ENCODE measurements at places on chromosomes 5 and 9.

DNA sequence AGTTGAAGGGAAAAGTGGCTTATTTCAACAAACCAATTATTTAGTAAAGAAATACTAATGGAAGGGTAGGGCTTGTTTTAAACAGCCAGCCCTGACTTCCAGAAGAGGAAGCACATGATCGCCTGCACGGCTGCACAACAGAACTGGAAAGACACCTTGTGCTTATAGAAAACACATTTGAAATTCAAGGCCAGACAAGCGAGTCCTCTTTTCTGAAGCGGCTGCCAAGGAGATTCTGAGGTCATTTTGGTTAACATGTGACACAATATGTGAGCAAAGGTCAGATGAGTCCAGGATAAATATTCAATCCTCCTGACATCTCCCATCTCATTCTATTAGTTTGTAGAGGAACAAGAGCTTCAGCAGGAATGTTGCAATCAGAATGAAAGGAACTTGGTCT, 461.4 kb upstream of the ST8SIA4 start:
- DNase-seq, result no peak

GRCh38 chr5:67215519-67216471, 19.2 kb upstream of the CD180 start:
- peak; percentile 86 for DNase-seq

DNA sequence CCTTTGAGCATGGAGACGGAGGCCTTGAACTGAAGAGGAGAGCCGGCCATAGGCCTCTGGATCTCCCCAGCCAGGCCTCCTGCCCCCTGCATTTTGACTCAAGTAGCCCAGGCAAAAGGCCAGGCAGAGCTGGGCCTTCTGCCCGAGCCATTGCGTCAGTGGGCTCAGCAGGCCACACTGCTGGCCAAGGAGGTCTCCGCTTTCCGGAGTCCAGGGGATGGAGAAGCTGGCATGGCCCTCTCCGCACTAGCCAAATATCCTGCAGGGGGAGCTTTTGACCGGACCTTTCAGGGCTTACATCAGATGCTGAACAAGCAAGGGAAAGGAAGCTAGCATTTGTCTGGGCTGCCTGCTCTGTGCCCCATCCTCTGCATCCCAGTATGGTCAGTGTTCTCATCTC, 386.8 kb downstream of the TRIM36 start:
- DNase-seq, result no peak

DNA sequence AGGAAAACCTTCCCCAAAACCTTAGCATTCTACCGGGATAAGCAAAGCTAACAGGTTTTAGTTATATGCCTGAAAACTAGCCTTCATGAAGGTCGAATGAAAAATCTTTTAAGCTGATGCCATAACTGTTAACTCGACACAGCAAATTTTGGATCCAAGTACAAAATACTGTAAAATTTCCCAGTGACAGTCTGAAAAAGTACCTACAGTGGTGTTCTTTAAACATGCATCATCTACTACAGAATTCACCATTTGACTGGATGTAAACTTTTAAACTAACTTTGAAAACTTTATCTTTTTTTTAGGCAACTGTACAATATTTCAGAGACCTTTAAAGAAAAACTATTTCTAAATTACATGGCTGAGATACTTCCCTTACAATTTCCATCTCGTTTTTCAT, 791 bp downstream of the RAPGEF6 start:
- DNase-seq, result no peak

GRCh38 chr9:111065414-111065813, 27.1 kb upstream of the LPAR1 start:
- no peak for DNase-seq

GRCh38 chr5:16866273-16866672, 69.8 kb downstream of the MYO10 start:
- no peak for DNase-seq

- DNase-seq, result peak; percentile 91
Measured at GRCh38 chr5:147483961-147484707, 25.7 kb downstream of the DPYSL3 start.

- no peak for DNase-seq
Measured at GRCh38 chr5:76457674-76458485, 54.8 kb downstream of the IQGAP2 start.

DNA sequence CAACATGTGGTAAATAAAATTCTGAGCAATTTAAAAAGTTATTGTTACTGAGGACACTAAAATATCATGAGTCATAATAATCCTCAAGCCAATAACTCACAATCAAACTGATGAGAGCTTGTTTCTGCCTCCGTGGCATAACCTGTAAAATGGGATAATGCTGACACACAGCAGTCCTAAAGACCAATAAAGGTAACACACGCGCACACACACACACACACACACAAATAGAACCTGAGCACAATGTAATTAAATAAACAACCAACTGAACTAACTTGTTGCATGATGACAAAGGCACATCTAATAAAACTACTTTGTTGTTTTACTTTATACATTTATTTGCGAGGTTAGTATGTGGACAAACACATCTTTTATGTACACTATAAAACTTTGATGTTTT, 358.2 kb downstream of the BNC2 start:
- DNase-seq, result no peak

DNA sequence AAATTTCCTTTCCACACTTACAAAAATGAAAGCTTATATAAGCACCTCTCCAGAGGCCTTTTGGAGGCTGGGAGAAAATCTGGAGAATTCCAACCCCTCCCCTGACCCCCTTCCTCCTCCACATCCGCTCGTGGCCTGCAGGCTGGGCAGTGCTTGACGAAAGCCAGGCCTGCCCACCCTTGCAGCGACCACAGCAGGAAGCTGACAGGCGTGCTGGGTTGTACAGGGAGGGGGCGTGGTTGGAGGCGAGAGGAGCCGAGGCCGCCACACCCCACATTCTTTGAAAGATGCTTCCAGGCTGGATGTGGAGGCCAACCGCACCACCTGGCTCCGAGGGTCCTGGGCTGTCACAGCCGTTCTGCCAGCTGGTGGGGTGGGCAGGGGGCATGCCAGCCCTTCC, 47.8 kb upstream of the IER5L start:
- no peak for DNase-seq

DNA sequence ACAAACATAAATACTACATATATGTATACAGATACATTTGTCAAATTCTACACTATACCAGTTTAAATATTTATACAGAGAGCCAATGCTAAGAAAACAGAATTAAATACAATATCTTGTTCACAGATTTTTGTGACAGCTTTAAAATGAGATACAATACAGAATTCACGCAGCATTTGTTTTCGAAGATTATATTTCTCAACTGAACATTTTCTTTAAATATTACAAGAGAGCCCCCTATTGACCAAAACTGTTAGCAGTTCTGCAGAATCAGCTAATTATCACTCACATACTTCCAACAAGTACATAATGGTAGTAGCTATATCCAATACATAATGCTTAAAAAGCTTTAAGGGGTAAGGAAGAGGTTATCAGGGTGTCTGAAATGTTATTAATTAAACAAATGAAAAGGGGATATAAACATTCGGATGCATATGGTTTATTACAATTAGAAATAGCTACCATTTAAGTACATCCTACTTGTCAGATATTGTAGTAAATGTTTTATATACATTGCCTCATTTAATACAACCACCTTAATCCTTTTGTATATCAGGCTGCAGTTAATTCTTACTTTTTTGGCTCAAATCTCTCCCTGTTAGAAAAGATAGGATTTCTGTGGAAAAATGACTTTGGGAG, 31.7 kb downstream of the ZDHHC21 start:
- DNase-seq, result no peak

DNA sequence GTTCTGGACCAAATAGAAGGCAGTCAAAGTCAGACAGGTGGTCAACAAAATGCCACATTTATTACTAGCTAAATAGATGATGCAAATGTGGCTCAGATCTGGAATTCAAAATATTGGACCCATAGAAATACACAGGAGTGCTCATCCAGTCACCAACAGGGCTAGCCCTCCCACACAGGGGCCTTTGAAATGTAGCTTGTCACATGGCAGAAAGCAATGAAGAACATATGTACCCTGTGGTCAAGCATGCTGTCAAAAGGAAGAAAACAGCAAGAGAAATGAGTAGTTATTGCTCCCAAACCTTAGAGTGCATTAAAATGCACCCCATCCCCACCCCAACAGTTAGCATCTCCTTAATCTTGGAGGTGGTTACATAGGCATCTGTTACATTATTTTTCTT, 20.9 kb upstream of the CCDC112 start:
- no peak for DNase-seq

GRCh38 chr9:19119246-19119645, 8.0 kb downstream of the PLIN2 start:
- peak; percentile 7 for DNase-seq

DNA sequence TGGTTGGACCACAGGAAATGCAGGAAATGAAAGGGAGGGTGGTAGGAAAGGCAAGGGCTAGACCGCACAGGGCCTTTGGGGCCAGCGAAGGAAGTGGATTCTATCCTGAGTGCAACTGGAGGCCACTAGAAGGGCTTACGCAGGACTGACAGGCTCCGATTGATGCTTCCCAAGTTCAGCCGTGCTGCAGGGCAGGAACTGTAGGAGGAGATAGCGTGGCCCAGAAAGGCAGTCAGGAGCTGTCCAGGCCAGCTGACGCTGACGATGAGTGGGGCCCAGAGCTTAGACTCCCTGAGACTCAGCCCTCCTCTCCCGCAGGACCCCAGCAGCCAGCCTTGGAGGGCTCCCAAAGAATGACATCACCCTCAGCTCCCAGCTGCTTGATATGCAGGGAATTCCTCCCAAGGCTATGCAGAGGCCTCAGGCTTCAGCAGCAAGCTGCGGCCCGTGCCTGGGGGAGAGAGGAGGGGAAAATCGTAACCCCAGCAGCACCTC, 48.8 kb downstream of the KCNIP1 start:
- no peak for DNase-seq
